ENCODE measurements at places on chromosomes 6 and 20.

GRCh38 chr20:8673116-8673515 is 395.8 kb upstream of the PLCB4 start:
- no peak for DNase-seq

- DNase-seq: peak; percentile 52
Measured at GRCh38 chr20:11235058-11235457, 561.3 kb upstream of the JAG1 start.

GRCh38 chr6:131825946-131826345 is 18.1 kb downstream of the ENPP1 start:
- no peak for DNase-seq

- DNase-seq: peak; percentile 31
Measured at GRCh38 chr6:90739339-90739738, 152.5 kb upstream of the MAP3K7 start.

DNA sequence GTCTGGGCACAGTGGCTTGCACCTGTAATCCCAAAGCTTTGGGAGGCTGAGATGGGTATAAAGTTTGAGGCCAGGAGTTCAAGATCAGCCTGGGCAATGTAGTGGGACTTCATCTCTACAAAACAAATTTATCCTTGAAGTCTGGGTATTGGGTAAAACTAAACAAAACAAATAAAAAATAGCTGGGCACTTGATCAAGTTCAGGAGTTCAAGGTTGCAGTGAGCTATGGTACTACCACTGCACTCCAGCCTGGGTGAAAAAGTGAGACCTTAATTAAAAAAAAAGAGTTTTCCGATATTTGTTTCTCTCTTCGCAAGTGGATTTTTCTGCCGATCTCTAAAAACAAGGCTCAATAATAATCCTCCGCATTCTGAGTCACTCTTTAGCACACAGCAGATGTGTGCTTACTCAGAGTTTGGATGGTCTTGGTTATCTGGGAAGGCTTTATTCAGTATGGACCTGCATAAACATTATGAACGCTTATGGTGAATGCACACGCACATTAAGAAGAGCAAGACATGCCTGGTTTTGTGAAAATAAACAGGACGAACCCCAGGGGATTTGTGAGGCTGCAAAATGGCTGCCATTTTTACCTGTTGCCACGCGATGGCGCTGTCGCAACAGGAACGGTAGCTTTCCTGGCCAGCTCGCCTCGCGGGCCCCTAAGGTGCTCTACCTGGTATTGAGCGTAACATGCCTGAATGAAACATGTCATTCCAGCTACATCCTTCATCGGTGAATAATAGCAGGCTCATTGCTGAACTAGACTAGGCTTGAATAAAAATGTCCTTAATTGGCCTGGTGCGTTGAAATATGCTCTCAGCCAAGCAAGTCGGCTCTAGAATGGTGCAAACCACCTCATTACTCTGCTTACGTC is 6.0 kb downstream of the OPN5 start:
- DNase-seq: peak; percentile 82

- DNase-seq: no peak
Measured at GRCh38 chr20:46034039-46034438, 5.0 kb downstream of the SLC12A5 start.

- DNase-seq: no peak
Measured at GRCh38 chr6:82084324-82084920, 163.1 kb downstream of the IBTK start.

GRCh38 chr6:41635365-41635764 is 2.9 kb upstream of the MDFI start:
- no peak for DNase-seq

DNA sequence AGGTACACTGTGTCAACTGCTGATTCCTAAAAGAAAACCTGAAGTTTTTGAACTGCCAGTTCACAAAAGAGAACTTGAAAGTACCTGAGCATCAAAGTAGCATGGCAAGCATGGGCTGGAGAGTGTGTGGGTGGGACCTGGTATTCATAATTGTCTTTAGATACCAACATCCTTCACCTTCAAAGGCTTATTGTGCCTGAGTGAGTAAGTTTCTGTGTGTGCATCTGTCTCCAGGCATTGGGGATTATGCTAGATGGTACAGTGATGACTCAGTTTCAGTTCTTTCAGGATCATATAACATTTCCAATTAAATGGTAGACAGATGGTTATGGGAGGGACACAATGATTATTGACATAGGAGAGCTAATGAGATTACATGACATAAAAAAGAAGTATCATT is 238.5 kb downstream of the ZFAND3 start:
- DNase-seq: no peak

DNA sequence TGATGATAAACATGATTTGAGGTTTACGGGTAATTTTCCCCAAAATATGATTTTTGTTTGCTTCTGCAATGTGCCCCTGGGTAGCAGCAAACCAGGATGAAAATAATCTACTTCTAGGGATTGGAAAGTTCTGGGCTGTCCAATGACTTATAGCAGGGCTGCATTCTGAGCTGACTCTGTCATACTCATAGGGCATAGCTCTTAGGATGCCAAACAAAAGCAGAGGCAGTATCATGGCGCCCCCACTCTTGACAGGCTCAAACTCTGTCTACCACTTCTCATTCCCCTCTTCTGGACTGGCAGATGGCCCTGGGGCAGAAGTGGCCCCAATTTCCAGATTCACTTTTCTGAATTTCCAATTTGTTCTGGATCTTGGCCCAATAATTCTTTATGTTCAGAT is 10.3 kb downstream of the SERPINB1 start:
- no peak for DNase-seq

DNA sequence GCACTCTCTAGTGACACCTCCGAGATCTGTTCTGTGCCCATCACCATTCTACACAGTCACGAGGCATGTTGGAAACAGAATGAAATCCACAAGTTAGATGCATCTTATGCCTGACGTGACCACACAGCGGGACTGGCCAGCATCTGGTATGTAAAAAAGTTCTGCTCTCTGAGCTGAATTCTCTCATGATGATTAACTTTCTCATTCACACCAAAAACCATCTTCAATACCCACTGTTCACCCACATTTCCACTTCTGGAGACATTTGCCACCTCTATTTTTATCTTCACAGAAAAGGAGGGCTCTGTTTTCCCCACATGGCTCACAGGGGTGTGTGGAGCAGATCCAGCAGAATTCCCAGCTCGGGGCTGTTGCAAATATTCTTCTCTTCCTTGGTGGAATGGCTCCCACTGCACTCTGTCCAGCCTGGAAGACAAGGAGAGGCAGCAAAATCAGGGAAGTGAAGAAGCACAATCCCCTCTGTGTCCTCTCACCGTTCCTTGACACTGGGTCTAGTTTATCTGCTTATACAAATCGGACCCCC is 303.4 kb downstream of the TAF4 start:
- DNase-seq: no peak

DNA sequence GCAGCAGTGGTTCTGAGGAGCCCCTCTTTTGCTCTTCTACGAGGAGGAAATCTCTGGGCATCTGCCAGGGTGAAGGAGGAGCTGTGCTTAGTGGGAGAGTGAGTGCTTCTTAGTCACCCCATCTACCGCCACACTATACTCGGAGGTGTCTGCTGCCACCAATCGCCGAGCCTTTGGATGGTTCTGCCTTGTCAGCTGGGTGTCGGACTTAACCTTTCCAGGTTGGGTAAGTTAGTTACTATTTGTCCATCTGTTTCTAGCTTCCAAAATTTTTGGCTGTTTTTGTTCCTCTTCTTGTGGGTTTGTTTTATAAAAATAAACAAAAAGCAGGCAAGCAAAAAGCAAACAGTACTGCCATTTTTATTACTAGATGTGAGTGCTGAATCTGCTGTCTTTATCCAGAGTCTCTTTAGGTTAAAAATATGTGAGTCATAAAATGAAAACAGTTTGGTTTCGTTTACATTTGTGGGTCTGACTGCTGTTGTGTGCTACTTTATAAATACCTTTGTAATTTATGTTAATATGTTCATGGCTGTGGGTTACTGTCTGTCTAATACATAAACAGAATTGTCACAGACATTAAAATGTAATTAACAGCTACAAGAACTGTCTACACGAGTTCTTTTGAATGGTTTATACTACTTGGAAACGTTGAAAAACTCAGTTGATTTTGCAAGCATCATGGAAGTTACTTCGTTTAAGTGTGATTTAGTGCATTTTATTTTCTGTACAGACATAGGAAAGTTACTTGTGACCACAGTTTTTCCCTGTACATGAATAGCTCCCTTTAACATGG is 89.2 kb downstream of the ARID1B start:
- no peak for DNase-seq

- no peak for DNase-seq
Measured at GRCh38 chr6:119224095-119224701, 125.4 kb downstream of the MAN1A1 start.

- no peak for DNase-seq
Measured at GRCh38 chr6:135853227-135853626, 1.7 kb downstream of the PDE7B start.

GRCh38 chr20:19934792-19935491 is 82.2 kb upstream of the NAA20 start:
- DNase-seq: no peak

- DNase-seq: no peak
Measured at GRCh38 chr6:25137480-25137879, 141.7 kb upstream of the CARMIL1 start.

- DNase-seq: no peak
Measured at GRCh38 chr20:52565614-52566013, 374.0 kb upstream of the ZFP64 start.

- DNase-seq: no peak
Measured at GRCh38 chr6:158638324-158638854, 6.2 kb downstream of the DYNLT1 start.

GRCh38 chr6:152002306-152002705 is 194.8 kb downstream of the ESR1 start:
- no peak for DNase-seq

DNA sequence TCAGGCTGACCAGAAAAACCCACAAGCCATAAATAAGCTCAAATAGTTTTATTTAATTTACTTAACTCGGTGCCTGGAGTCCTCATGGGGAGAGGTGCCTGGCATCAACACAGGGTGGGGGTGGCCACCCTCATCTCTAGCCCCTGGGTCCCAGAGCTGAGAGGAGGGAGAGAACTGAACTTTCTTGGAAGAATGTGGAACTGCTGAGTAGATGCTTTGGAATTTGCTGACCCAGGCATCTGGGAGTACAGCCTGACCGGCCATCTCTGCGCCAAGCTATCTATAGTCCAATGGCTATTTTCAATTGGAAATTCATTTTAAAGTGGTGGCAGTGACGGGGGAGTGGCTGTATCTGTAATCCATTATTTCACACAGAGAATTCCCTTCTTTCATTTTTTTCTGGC is 104.8 kb downstream of the CDH26 start:
- DNase-seq: no peak

DNA sequence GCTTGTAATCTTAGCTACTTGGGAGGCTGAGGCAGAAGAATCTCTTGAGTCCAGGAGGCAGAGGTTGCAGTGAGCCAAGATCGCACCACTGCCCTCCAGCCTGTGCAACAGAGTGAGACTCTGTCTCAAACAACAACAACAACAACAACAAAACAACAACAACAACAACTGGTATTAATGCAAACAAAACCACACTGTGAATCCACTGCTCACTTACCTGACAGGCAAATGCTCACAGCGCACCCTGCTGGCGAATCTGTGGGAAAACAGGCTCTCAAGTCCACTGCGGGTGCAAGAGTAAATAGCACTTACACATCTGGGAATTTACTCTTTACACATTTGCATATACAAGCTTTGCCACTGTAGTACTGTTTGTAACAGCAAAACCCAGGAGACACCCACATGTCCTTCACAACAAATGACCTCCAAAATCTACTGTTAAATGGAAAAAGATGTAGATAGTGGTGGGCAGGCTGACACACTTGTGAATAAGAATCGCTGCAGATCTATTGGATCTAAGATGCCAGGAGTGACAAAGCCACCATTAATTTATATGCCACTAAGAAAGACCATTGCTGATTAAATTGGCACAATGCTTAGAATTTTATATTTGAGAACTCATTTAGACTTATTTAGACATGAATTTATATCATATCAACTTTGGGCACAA is 29.3 kb downstream of the NSFL1C start:
- peak; percentile 75 for DNase-seq

- DNase-seq: peak; percentile 24
Measured at GRCh38 chr6:166507809-166508564, 78.5 kb downstream of the RAMACL start.

DNA sequence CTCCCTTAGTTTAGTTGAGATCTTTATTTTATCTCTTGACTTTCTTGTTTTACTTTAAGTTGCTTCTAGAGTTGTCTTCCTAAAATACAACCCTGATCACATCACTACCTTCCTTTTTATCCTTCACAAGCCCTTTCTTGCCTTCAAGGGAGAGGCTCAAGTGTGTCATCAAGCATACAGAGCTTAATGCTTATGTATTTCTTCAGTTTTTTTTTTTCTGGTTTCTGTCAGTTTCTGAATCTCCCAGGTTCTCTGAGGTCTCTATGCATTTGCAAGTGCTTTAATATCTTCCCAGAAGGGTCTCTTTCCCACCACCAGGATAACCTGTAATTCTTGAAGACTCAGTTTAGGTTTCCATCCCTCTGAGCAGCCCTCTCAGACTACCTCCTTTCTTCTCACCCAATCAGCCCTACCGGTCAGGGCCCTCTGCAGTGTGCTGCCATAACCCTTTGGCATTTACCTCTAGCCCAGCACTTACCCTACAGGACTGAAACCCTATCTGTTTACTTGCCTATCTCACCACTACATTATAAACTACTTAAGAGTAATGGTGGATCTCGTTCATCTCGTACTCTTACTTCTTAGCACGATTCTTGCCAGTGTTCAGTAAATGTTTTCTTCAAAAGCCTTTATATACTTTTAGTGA is 36.9 kb downstream of the EYA4 start:
- DNase-seq: no peak

DNA sequence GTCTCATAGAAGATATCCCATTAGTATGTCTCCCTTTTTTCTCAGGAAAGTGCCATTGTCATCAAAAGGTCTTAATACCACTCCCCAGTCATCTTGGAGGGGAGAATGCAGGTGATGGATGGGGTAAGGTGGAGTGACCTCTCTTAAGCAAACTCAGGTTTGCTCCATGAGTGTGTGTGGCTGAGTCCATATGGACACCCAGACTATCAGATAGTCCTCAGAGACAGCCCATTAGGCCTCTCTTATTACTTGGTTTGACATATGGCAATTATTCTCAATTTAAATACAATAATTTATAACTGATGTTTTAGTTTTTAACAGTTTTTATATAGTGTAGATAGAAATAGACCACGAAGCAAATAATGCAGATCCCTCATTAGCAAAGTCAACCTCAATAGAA is 23.2 kb downstream of the LAMA4 start:
- DNase-seq: no peak

GRCh38 chr20:62235001-62235776 is 3.1 kb upstream of the OSBPL2 start:
- DNase-seq: no peak
